Activated T-helper 1 cell treated with anti-CD3 and anti-CD28 coated beads, Interleukin-12 subunit alpha, Interleukin-12 subunit beta, Interleukin-2, Interleukin-4 antibody, amounts not matched to agents 30 ng/mL and 10 ng/mL and 1 ng/mL, durations not matched to agents 14 hours and 24 hours and 36 hours (primary cell): ENCODE measurements at places on chromosomes 12 and 14.

DNA sequence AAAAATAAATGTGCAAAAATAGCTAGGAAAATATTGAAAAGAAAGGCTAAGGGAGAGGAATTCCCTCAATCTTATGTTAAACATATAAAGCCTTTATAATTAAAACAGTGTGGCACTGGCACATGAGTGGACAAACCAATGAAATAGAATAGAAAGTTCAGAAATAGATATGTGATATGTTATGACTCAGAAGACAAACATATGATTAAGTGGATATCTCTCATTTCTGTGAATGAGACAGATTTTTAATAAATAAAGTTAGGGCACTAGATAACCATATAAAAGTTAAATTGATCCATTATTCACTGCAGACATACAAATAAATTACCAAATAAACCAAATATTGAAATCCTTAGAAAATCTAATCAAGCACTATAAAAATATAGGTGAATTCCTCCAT is 73.0 kb downstream of the ALG10B start:
- no peak for DNase-seq

DNA sequence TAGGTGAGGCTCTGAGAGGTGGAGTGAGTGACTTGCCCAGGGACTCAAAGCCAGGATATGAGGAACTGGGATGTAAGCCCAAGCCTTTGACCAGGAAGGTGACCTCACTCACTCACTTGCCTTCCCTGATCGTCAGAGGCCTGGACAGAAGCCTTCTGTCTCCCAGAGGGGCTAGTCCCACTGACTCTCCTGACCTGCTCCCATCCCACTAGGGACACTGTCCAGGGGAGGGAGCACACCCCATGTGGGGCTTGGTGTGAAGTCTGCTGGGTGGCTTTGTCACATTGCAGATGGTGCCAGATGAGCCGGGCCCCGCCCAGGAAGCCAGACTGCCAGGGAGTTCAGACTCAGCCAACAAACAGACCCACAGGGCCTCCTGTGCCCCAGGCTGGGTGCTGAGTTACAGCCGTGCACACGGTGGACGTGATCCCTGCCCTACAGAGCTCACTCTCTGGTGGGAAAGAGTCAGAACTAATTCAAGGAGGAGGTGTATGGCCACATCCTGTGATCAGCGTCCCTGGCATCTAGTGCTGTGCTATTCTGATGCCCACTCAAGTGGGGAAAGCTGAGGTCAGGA is 28.3 kb downstream of the MMAB start:
- no peak for DNase-seq

DNA sequence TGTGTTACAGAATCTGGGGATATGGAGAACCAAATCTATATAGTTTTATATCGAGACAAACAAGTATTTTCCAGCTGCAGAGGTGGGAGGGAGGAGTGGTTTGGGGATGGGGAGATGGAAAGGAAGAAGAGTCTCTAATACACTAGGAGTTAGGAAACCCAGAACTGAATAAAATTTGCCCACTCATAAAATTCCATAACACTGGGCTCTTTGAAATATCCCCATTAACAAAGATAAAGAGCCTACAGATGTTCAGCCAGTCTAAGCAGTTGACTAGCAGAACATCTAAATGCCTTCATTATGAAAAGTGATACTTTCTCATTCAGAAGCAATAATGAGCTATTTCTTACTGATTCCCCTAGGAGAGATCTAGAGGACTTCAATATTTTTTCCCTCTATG is 151.7 kb upstream of the GZMB start:
- no peak for DNase-seq

DNA sequence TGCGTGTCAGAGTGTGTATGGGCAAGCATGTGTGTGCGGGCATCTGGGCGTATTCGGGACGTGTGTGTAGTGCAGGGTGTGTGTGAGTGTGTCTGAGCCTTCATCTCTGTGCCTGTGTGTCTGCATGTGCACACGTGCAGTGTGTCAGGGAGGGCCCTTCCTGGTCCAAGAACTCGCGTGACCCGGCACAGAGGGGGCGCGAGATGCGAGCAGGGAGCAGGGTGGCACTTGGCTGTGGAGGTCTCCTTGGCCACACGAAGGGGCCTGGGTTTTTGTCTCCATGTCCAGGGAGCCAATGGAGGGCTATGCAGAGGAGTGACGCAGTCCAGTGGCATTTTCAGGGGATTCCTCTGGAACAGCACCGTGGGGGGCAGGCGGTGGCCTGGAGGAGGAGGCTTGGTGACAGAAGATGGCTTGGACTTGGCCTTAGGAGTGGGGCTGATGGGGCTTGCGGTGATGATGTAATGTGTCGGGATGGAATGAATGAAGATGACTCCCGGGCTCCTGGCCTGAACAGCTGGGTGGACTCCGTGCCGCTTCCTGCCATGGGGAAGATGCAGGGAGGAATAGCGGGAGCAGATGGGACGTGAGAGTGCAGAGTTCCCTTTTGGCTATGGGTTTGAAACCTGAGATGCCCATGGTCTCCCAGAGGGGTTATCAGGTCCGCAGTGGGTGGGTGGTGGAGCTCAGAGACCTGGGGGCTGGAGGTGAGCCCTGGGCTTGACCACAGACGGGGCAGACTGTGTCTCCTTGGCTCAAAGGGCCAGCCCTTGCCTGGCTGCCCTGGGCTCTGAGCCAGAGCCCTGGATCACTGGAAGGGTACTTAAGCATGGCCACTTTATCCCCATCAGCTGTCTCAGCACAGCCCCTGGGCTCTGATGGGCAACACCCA is 208.3 kb downstream of the PHETA1 start:
- DNase-seq = no peak

DNA sequence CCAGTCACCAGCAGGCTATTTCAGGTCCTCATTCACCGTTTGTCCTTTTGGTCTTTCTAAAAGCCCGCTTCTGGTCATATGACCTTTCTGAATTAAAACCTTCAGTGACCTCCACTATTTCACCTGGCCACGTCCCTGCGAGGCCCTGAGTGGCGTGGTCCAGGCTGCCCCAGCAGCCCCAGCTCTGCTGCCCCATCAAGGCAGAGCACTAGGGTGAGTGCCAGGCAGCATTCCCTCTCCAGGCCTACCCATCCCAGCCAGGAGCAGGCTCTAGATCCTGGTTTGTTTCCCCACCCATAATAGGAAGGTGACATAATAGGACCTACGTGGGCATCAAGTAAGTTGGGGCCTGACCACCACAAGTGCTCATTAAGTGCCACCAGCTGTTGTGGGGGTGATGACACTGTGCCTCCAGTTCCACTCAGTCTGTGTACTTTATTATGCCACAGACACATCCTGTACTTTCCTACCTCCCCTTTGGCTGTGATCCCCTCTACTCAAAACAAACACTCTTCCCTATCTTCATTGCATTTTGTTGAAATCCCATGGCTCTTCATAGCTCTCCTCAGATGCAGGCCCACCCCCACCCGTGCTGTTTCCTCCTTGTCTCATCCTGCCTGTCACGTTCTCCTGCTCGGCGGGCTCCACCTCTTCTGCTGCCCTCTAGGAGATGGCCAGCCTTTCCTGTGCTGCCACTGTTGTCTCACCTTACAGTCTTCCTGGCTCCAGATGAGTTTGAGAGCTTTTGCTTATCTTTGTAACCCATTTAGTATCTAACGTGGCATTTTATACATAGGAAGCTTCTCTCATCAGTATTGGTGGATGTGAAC is 21.4 kb downstream of the CKB start:
- DNase-seq = no peak
